Heart right ventricle (tissue), 16 donors: ENCODE measurements at places on chromosomes 4 and X. TPM values are rescaled to one million over a fixed set of nuclear protein-coding genes. Genes with fewer than 3 reads are reported as not detected.

OPRPN gene
- not detected for total RNA-seq

UPF3B gene
- 3.4 TPM for total RNA-seq

HMGN5 gene
- 1.1 TPM for total RNA-seq

MAGEC1 gene
- not detected for total RNA-seq

IGFBP7 gene
- total RNA-seq: 535 TPM

- no peak for DNase-seq
Measured at GRCh38 chr4:99079625-99080295, 8.8 kb downstream of the ADH5 start.

- DNase-seq: no peak
Measured at GRCh38 chr4:137125011-137125410, 407.3 kb downstream of the PCDH18 start.

DNA sequence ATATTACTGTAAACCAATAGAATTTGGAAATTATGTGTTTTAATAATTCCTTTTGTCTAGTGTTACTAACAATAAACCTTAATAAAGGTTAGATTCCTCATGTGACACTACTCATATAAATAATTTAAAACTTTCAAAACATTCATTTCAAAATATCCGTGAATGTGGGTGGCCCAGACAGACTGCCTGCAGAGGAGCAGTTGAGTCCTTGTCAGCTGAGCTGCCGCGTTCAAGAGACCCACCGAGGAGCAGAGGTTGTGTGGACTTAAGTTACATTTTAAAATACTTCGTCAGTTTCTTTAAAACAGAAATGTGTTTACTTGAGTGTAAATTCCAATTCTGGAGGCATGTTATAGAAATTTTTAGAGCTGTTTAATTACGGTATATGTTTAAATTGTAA lies 64.2 kb upstream of the HGFAC start:
- DNase-seq: no peak

DNA sequence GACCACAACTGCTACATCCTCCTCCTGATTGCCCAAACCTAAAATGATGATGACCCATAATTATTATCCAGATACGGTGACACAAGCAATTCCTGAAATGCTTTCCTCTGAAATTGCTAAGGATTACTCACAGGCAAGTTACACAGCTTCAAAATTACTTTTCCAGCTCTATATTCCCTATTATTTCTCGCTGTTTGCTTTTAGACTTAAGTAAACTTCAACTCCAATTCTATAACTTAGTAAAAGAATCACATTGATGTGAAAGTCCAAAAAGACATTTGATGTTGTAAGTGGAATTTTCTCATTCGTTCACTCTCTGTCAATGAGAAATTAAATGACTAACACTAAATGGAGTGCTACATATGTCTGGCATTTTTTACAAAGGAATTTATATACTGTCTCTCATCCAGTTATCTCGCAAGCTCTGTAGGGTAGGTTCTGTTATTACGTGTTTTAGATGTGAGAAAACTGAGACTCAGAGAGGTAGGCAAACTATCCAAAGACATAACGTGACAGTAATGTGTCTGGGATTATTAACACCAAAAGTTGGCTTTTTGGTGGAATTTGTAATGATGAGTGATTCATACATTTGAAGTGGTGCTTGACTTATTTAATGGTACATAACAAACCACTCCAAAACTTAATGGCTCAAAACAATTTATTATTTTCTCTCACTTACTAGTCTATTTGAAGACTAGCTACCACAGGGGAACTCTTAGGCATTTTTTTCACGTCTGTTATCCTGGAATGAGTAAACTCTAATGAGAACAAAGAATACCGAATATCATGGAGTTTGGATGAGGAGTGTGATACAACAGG lies 31.5 kb downstream of the PALLD start:
- DNase-seq: no peak

DNA sequence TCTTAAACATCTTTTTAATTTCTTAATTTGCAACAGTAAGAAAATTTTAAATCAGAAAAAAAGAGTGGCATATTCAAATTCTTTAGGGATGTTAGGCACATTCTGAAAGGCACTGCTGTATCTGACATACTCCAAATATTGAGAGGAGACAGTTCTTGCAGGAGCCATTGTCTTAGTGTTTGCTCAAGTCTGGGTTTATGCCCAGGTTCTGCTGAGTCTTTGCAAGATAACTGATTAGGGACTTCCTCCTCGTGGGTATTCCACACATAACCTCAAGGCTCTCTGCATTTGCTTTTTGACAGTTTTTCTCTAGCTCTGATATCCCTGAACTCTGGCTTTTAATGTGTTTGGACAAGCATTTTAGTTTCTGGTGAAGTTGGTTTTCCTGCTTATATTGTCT lies 52.6 kb downstream of the RPS3A start:
- no peak for DNase-seq

- DNase-seq: no peak
Measured at GRCh38 chr4:108210989-108211835, 42.5 kb upstream of the LEF1 start.

- no peak for DNase-seq
Measured at GRCh38 chrX:110219920-110220319, 98.0 kb downstream of the AMMECR1 start.

GRCh38 chrX:153625271-153626024 lies 21.6 kb upstream of the DUSP9 start:
- DNase-seq: peak; percentile 2

GRCh38 chr4:1104647-1105046 lies 8.7 kb downstream of the RNF212 start:
- no peak for DNase-seq

- no peak for DNase-seq
Measured at GRCh38 chr4:167989815-167990214, 102.5 kb upstream of the ANXA10 start.

DNA sequence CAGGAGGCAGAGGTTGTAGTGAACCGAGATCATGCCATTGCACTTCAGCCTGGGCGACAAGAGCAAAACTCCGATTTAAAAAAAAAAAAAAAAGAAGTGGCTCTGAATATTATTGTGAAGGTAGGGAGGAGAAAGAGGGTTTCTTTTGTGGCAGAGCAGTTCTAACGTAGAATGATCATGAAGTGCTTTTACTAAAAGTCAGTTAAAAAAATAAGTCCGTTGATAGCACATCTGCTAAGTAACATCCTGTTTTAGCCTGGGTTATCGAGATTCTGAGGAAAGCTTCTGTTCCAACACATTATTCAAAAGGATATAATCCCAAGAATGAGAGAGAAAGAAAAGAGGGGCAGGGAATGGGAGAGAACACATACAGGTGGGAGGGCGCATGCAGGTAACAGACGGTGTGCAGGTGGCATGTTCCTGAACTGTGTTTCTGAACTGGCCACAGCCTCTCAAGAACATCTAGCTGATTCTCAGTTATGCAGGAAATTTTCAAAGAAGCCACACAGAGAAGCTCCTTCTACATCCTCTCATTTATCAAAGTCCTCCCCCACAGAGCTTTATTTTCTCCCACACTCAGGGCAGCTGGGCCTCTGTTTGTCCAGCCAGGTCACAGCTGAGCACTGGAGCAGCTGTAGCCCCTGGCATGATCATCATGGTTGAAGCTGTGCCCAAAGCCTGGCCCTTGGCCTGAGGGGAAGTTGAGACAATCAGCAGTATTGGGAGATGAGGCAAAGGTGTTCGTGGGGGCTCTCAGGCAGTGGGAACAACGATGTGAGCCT lies 342.3 kb downstream of the ZNF674 start:
- no peak for DNase-seq
